CD4-positive, alpha-beta T cell treated with Interleukin-12 subunit alpha and Interleukin-12 subunit beta, for 1 hour (primary cell): ENCODE measurements at places on chromosomes 6 and 20.

DNA sequence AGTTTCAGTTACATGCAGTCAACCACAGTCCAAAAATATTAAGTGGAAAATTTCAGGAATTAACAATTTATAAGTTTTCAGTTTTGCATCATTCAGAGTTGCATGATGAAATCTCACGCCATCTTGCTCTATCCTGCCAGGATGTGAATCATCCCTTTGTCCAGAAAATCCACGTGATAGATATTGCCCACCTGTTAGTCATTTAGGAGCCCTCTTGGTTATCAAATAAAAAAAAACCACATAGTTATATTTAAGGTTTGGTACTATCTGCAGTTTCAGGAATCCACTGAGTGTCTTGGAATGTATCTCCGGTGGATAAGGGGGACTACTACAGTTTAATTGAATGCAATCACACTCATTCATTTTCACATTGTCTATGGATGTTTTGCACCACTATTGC lies 1249.0 kb upstream of the CITED2 start:
- no peak for DNase-seq

- DNase-seq, result no peak
Measured at GRCh38 chr20:41316051-41316450, 1.5 kb downstream of the ZHX3 start.

- no peak for DNase-seq
Measured at GRCh38 chr6:144250276-144250675, 34.9 kb upstream of the UTRN start.

- no peak for DNase-seq
Measured at GRCh38 chr20:32564440-32564839, 20.7 kb downstream of the NOL4L start.

DNA sequence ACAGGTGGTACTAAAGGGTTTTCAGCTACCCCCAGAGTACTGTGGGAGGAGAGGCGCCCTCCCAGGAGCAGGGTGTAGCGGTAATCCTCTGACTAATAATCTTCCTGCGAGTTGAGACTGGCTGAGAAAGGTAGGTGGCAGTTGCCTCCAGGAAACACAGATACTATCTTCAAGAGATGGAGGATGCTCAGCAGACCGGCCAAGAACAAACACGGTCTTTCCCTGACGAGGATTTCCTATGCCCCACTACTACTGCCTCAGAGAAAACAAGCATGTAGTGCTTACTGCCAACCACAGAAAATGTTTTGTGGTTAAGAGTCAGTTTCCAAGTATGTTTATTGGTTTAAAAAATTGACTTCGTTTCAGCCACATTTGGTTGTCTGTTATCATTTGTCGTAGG lies 26.8 kb downstream of the C6orf89 start:
- DNase-seq, result peak; percentile 73

DNA sequence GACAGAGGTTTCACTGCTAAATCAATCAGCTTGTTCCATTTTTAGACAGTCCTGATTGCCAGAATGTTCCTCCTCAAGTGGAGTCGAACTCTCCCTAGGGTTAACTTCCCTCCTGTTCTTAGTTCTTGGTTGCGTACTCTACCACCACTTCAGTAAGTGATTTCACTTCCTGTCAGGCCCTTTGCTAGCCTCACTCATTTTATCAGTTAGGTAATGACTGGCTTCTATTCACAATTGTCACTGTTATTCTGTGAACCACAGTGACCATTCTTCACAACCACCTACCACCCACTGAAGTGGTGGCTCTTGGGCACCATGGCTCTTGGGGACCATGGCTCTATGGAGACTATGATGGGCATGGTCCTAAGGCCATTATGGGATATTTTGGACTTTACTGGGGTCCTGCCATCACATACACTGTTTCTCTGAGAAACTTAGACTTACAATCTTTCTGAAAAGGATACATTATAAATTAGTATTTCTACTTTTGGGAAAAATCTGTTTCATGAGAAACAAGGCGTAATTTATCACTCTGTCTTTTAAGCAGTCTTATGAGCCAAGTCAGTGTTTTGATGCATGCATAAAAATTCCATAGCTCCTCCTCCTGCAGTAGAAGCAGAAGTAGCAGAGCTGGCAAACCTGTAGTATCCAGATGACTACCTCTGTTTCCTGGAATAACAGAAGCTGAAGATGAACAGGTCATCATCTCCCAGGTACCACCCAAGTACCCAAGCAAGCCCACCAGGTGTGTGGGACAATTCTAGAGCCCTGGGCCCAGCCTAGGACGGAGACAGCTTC lies 66.3 kb downstream of the ATXN1 start:
- peak; percentile 53 for DNase-seq

DNA sequence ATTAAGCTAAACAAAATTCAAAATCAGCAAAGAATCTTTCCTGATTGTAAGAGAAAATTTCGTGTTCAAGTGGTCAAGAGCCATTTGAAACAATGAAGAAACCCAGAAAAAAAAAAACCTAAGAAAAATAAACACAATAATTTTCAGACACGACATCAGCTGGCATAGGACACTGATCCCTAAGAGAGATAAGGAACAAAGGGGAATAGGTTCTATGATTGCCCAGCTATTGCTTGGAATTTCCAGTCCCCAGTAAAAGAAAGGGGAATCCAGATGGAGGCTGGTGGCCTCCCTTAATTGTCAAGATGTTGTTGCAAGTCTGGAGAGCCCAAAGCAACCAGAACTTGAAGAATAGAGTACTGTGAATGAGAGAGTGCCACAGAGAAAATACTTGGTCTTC lies 48.5 kb downstream of the COL12A1 start:
- DNase-seq, result no peak

DNA sequence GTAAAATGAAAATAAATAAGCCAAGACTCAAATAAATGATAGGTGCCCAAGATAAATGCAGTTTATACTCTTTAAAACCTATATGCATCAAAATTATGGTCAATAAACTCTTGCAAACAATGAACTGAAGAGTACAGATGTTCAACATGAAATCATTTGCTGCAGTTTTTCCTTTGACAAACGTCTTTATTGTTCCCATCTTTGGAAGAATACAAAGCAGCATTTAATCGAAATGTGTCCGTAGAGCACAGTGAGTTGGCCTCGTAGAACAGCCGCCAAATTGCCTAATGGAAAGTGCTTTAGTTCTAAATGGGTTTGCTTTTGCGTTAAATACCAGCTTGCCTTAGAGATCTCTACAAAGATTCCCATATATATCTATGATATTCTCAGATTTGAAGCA lies 447.4 kb downstream of the PKHD1 start:
- no peak for DNase-seq

GRCh38 chr6:136677822-136678221 lies 114.5 kb downstream of the MAP3K5 start:
- DNase-seq, result no peak

DNA sequence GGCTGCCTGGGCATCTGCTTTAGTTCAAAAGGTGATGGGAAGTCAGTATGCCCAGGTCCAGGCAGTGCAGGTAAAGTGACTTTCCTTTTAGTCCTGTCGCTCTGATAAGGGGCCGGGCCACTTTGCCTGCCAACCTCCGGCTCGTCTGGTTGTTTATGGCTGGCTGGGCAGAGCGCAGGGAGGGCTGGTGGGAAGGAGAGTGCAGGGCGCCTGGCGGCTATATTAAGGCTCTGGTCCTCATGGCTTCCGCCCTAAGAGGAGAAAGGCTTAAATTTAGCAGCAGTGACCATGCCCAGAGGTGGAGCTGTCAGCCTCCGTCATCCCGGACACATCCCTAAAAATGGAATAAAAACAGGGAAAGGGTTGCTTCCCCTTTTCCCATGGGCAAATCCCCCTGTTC lies 14.6 kb downstream of the GATA5 start:
- no peak for DNase-seq

DNA sequence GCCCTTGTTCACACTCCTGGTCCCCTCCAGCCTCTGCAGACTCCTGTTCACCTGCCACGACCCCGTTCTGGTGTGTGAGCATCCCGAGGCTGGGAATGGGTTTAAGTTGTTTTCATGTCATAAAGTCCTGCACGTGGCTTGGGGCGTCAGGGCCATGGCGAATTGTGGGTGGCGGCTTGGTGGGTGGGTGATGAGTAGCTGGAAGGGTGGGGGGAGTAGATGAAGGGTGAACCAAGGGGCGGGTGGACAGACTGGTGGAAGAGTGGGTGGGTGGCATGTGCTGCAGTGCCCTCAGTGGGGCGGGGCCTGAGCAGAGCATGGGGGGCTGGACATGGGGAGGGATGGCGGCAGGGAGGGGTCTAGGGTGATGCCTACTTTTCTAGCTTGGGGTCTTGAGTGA lies 54.3 kb downstream of the DLGAP4 start:
- no peak for DNase-seq

DNA sequence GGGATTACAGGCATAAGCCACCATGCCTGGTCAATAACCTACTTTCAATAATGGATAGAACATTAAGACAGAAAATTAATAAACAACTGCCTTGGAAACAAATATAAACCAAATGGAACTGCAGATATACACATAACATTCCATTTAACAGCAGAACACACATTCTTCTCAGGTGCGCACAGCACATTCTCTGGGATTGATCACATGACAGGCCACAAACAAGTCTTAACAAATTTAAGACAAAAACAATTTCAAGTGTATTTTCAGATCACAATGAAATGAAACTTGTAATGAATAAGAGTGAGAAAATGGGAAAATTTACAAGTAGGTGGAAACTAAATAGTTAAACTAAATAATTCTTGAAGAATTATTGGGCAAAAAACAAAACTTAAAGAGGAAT lies 167.9 kb downstream of the TBX18 start:
- no peak for DNase-seq

DNA sequence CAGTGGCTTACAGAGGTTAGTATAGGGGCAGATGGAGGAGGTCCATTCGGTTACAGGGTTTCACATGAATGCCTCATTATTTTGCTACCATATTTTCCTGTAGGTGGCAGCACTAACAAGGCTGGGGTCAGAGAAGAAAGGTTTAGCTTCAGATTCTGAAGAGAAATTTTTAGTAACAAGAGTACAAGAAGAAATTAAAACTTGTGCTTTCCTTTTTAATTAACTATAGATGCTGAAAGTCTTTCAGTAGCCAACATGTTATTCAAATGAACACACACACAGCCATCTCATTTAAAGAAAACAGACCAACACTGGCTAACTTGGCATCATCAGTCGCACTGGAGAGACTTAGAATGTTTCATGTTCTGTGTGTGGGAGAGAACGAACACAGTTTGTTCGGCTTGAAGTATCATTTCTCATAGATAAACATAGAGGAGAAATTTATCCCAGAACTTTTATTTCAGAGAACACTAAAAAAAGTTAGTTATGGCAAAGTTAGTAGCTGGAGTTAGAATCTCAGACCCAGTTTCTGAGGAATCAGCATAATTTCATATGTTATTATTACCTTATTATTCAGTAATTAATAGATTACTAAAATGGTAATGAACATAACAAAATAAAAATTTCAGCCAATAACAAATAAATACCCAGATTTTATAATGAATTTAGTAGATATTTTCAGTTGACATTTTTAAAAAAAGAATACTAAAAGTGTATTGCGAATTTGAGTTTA lies 314.0 kb upstream of the RSPO3 start:
- peak; percentile 6 for DNase-seq

GRCh38 chr6:40125680-40126394 lies 191.6 kb upstream of the MOCS1 start:
- no peak for DNase-seq

- DNase-seq, result no peak
Measured at GRCh38 chr6:78502386-78502887, 364.9 kb upstream of the IRAK1BP1 start.

- DNase-seq, result no peak
Measured at GRCh38 chr6:148738946-148739821, 7.6 kb upstream of the UST start.

DNA sequence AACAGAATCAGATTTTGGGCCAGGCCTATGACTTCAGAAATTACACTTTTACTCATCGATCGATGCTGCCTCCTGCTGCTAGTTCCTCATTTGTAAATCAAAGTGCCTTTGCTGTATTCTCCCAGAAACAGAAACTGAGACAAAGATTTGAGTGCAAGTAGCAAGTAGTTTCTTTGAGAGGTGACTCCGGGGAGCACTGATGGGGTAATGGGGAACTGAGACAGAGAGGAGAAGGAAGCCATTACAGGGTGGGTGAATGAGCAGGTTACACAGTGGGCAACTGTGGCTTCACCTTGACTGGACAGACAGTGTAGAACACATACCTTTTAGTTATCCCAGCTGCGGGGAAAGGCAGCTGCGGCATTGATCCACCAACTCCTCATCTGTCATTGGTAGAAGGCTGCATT lies 9.7 kb upstream of the CD40 start:
- DNase-seq, result no peak

DNA sequence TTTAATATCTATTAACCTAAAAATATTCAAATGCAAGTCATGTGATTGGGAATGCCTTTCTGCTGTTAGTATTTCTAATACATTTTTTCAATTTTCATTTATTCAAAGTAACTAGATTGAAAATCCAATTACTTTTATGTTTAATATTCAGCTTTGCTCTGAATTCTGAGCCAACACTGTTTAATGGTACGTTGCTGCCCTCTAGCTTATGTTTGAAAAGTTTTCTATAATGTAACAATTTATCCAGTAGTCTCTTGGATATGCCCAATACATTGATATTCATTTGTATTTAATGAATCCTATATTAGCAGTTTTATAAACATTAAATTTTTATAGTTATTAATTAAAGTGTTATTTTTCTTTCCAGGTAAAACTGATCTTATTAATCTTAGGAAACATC lies 47.4 kb downstream of the LGSN start:
- no peak for DNase-seq

DNA sequence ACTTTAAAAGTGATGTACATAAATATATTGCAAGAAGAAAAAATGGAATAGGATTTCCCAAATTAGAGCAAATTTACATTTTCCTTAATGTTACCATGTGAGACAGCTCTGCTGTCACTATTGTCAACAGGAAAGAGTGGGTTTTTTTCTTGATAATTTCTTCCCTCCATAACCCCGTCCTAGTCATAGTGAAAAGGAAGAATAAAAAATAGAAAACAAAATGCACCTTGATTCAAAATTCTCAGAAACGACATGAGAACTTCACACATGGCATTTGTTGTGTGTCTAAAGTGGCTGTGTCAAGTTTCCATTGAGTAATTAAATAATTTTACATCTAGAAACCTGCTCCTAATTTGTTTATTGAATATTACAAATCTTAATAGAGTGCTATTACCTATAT lies 945.2 kb upstream of the SLC35B3 start:
- no peak for DNase-seq

GRCh38 chr6:35786810-35787209 lies 6.0 kb downstream of the CLPSL1 start:
- DNase-seq, result no peak

GRCh38 chr20:50192364-50193198 lies 2.0 kb downstream of the CEBPB start:
- DNase-seq, result peak; percentile 76

GRCh38 chr6:56096541-56096940 lies 150.8 kb downstream of the COL21A1 start:
- DNase-seq, result no peak

- DNase-seq, result no peak
Measured at GRCh38 chr6:168703990-168704389, 263.0 kb downstream of the SMOC2 start.

DNA sequence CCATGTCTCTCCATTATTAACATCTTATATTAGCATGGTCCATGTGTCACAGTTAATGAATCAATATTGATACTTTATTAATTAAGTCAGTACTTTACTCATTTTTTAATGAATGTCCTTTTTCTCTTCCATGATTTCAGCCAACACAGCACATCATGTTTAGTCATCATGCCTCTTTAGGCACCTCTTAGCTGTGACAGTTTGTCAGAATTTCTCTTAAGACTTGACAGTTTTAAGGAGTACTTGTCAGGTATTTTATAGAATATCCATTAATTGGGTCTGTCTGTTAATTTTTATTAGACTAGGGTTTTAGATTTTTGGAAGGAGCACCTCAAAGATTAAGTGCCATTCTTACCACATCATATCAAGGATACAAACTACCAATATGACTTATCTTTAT lies 729.4 kb downstream of the HACE1 start:
- no peak for DNase-seq
